Activated naive CD4-positive, alpha-beta T cell (primary cell): ENCODE measurements at places on chromosomes 7 and 10.

- DNase-seq: no peak
These were observed 91.0 kb downstream of the GNAT3 start for GRCh38 chr7:80420876-80421275.

DNA sequence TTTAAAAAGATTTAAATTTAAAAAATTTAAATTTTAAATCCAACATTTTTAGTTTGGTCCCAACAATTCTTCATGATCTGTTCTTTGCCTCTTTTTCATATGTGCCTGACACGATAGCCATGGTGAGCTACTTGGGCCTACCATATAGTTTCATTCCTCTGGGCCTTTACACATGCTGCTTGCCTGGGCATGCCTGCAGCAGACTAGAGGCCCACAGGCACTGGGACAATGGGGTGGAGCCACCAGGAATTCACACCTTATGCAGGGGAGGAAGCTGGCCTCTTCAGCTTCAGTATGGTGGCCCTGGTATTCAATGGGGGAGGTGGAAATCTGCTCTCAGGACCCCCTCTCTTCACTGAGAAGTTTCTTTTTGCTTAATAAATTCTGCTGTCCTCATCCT lies 37.8 kb upstream of the ZNF365 start:
- DNase-seq: no peak

GRCh38 chr7:13856012-13856411 lies 133.5 kb downstream of the ETV1 start:
- no peak for DNase-seq

GRCh38 chr10:126439942-126440341 lies 51.7 kb upstream of the ADAM12 start:
- DNase-seq: no peak

- no peak for DNase-seq
These were observed 24.6 kb upstream of the DDX50 start for GRCh38 chr10:68876246-68877138.

DNA sequence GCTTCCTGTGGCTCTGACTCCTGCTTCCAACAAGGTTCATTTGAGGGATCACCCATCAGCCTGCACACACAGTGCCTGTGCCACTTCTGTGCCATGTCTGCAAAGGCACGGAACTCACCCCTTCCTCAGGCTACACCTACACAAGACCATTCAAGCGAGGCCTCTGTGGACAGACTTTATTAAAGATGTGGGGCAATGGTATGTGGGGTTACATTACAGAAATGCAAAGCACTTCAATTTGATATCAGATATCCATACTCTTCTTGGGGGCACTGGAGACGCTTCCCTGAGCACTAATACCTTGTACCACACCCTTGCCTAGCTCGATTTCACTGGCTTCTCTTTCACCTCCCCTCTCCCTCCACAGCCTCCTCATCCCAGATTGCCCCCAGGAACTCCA lies 84.4 kb upstream of the FGL2 start:
- DNase-seq: no peak
